ENCODE measurements at places on chromosomes 3 and 15. TPM values are rescaled to one million over a fixed set of nuclear protein-coding genes. Genes with fewer than 3 reads are reported as not detected.

GRCh38 chr3:20197775-20198174, 11.8 kb upstream of the SGO1 start:
- DNase-seq = no peak

DNA sequence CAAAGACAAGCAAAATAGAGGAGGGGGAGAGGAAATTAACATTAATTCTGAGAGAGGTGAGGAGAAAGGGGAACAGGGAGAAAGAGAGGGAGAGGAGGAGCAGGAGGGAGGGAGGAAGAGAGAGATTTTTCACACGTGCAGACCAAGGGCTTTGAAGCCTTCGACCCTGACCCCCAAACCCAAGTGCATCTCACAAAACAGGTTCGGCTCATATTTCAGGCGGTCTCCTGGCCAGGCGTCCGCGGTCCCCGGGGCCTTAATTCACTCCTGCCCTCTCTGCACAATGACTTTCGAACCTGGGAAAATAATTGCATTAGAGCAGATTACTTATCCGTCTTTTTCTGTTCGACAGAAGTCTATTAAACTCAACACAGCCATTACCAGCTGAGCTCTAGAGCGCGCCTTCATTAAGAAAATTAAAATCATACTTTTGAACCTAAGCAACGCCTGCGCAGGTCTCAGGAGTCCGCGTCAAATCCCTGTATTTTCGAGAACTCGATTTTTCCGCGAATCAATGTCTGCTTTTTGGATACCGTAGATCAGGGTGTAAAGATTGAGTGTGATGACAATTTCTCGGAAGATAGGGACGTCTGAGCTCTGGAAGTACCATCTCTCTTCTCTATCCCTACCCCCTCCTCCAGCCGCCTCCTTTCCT, 220.7 kb downstream of the MEIS2 start:
- no peak for DNase-seq

DNA sequence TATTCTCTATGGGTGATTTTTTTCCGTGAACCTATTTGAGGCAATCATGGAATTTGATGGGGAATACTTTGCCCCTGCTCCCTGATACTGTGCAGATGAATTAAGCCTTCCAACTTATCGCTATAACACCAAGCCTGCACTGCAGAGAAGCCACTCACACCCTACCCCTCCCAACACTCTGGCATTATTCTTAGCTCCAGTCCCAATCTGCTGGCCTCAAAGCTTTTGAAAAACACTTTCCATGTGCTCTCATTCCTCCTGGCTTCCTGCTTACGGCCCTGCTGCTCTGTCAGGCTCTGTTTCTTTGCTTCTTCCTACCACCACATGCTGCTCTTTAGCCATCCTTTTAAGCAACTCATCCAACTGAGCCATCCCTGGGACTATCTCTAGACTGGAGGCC, 327.8 kb upstream of the SLCO3A1 start:
- DNase-seq = no peak

GRCh38 chr3:195106418-195106906, 164.5 kb downstream of the XXYLT1 start:
- DNase-seq = peak; percentile 58

- no peak for DNase-seq
Observed at GRCh38 chr15:66231394-66232266, 21.9 kb downstream of the MEGF11 start.

DNA sequence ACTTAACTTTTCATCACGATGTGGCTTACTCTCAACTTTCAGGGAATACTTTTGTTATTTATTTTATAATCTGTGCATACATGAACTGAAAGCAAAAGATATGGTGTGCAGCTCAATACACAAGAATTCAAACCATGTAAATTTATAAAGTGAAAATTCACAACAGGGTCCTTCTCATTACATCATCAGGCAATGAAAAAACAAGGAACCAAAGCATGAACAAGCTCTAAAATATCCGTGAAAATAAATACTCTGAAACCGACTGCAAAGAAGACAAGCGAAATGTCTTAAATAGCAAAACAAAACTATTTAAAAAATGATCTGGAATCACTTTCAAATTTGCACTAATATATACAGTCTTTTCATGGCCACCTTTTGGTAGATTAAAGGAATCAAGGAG, 28.9 kb downstream of the GNB5 start:
- no peak for DNase-seq

DNA sequence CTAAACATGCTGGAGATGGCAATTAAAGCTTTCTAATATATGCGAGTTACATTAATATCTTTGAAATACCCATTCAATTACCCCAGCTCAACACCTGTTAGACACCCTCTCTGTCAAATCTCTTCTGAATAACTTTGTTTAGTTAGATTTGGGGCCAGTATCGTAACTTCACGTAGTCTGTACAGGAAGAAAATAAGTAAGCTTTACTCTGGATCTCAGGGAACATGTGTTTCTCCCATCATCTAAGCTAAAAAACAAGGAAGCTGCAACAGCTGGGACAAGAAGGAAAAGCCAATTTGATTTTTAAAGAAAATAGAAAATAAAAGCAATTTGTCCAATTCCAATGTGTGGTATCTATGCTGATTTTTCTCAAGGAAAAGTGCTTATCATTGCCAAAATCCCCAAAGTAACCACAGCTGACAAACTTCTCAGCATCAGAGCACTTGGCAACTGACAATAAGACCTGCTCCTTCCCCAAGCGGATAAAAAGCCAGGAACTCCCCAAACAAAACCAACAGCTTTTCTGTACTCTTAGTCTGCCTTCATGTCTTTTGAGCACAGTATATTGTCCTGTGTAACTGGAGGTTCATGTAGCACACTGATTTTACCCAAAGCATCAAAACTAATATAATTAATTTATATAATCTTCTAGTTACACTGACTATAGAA, 279.1 kb downstream of the ZBTB20 start:
- DNase-seq = no peak

DNA sequence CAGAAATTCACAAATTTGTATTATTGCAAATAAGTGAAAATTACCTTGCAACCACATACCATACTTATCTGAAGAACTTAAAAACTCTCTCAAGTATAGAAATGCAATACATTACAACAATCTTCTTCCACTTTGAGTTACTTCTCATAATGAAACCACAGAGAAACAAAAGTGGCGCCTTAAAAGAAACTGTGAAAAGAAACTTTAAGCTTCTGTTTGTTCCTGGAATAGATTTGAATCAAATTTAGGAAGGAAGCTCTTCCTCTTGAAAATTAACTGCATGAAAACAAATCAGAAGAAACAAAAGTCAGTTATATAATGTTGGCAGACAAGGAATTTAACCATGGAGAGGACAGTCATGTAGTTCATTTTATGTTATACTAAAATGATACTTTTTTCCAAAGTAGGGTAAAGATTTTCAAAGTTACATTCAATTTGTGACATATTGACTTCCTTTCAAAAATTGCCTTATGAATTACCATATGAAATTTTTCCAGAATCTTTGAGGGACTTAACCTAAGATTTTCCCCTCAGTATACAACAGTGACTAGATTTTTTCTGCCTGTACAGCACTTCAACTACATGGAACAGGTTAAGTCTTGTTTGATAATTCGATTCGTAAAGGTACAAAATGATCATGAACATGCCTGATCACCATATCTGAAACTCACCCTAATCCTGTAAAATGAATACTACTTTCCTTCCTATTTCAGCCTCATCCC, 57.6 kb upstream of the TNFSF10 start:
- DNase-seq = no peak

Gene RPUSD3
- 77.6 TPM for total RNA-seq

Gene SCAANT1
- not detected for total RNA-seq

Gene TRIM42
- total RNA-seq = not detected

Gene CPA3
- not detected for total RNA-seq
